ENCODE measurements at places on chromosomes 3 and 15.

- H3K27me3 ChIP-seq = no peaks in the 10 kb centered on the region
- no peak overlapping the region for H3K27ac ChIP-seq
- H3K36me3 ChIP-seq = no peaks in the 10 kb centered on the region
- no peak overlapping the region for H3K4me3 ChIP-seq
- no peak for DNase-seq
Observed at GRCh38 chr15:92510163-92510882, 116.6 kb downstream of the ST8SIA2 start.

DNA sequence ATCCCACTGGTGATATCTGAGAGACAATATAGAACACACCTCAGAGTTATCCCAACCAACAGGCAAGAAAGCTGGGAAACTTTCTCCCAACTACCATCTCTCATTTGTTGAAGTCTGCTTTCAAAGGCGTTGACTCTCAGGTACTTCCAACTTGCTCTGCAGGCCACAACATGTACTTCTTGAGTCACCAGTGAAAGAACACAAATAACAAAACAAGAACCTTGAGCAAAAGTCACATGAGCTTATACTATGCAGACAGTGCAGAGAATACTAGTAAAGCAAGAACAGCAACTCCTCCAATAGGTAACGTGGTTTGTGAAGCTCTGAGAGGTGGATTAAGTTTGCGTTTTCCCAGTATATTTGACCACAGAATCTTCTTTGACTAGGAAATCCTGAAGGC, 20.6 kb downstream of the SNTN start:
- H3K4me1 ChIP-seq = no peaks in the 10 kb centered on the region
- no peak for DNase-seq
- H3K27me3 ChIP-seq = no peaks in the 10 kb centered on the region
- H3K4me3 ChIP-seq = no peak overlapping the region
- H3K36me3 ChIP-seq = no peaks in the 10 kb centered on the region

DNA sequence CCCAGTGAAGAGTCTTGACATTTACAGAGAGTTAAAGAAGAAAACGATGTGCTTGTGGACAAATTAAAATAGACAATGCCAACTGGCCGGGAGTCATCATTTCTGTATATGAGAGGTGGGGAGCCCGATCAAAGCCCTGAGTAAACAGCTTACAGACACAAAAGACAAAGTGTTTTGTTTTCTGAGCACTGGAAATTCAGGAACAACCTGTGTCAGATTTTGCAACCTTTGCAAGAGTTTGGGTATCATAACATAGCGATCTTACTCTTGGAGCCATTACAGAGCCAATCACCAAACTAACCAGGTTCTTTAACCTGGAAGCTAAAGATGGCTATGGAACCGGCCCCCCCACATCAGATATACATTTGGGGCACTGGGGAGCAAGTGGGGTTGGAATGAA, 101.9 kb upstream of the LRIG1 start:
- no peak overlapping the region for H3K4me3 ChIP-seq
- H3K27ac ChIP-seq = no peak overlapping the region
- no peaks in the 10 kb centered on the region for H3K27me3 ChIP-seq

- no peaks in the 10 kb centered on the region for H3K36me3 ChIP-seq
- no peak for DNase-seq
Observed at GRCh38 chr3:168574455-168575158, 478.9 kb upstream of the GOLIM4 start.

GRCh38 chr3:16869261-16870005, 15.3 kb upstream of the PLCL2 start:
- H3K36me3 ChIP-seq = no peaks in the 10 kb centered on the region
- H3K4me3 ChIP-seq = no peak overlapping the region
- no peaks in the 10 kb centered on the region for H3K27me3 ChIP-seq
